ENCODE measurements at places on chromosomes 13 and 19. TPM values are rescaled to one million over a fixed set of nuclear protein-coding genes. Genes with fewer than 3 reads are reported as not detected.

The ERFL gene
- polyA plus RNA-seq, result not detected

The GJB6 gene
- 1.1 TPM for polyA plus RNA-seq

The TUBA3C gene
- not detected for polyA plus RNA-seq

The EDNRB gene
- polyA plus RNA-seq, result 21.0 TPM

The MEIOSIN gene
- polyA plus RNA-seq, result not detected

The CGB7 gene
- not detected for polyA plus RNA-seq

The GRIK5 gene
- 0.40 TPM for polyA plus RNA-seq

The CD33 gene
- not detected for polyA plus RNA-seq

The BEST2 gene
- not detected for polyA plus RNA-seq

The KIRREL2 gene
- polyA plus RNA-seq, result 1.1 TPM

The PROZ gene
- not detected for polyA plus RNA-seq

The TMPRSS9 gene
- polyA plus RNA-seq, result not detected

The KANK3 gene
- not detected for polyA plus RNA-seq

The FBXO27 gene
- polyA plus RNA-seq, result 2.7 TPM

The ZNF554 gene
- 3.1 TPM for polyA plus RNA-seq

The SULT2A1 gene
- not detected for polyA plus RNA-seq

The NTN5 gene
- 0.16 TPM for polyA plus RNA-seq

The SLC25A41 gene
- polyA plus RNA-seq, result not detected

The IZUMO2 gene
- 1.0 TPM for polyA plus RNA-seq

The PDX1 gene
- polyA plus RNA-seq, result not detected

The CCDC169 gene
- polyA plus RNA-seq, result 3.8 TPM

The OR7A5 gene
- polyA plus RNA-seq, result not detected

The CDX2 gene
- polyA plus RNA-seq, result not detected

The ZNF471 gene
- 7.1 TPM for polyA plus RNA-seq

The SIGLEC8 gene
- polyA plus RNA-seq, result not detected

The KRTDAP gene
- 0.58 TPM for polyA plus RNA-seq

The CEACAM1 gene
- not detected for polyA plus RNA-seq

The PALM gene
- 0.99 TPM for polyA plus RNA-seq

The KIR2DL3 gene
- polyA plus RNA-seq, result not detected

The SLC27A5 gene
- 41.6 TPM for polyA plus RNA-seq
